Activated T-helper 1 cell treated with anti-CD3 and anti-CD28 coated beads, Interleukin-2, amount 50 U/mL, for 16 hours (primary cell): ENCODE measurements at places on chromosomes 11 and 22.
A peak's percentile ranks its signal among the peaks of the same experiment; 100 is the strongest.

DNA sequence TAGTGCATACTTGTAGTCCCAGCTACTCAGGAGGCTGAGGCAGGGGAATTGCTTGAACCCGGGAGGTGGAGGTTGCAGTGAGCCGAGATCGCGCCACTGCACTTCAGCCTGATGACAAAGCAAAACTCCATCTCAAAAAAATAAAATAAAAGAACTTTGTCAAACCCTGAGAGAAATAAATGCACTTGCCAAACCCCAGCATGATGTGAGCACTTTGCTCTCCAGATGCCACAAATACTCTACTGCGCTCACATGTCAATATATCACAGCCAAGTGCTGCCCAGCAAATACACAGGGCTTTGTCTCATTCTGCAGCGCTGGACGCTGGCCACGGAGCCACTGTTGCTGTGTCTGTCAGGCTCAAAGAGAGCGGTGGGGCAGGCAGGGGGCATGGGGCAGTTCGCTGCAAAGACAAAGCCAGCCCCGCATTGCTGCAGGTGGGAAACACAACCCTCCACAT lies 45.1 kb downstream of the AHNAK start:
- no peak for DNase-seq

DNA sequence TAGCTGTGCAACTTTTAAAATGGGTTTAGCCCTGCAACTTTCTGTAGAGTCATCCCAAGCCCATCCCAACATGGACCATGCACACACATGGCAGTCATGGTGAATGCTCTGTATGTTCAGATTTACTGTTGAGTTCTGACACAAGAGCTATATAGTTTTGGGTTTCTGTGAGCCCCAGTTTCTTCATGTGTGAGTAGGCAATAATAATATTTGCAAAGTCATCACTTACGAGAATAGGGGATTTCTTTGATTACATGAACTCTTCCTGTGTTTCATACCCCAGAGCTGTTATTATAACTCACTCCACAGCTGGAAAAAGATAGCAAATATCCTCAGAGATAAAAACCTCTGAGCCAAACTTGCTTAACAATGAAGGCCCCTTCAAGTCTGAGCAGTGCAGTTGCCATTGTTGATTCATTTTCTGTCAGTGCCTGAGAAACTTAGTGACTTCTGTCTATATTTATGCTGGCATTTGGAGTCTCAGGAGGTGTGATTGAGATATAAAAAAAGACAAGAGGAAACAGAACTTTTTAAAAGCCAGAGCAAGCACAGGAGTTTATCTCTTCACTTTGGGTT lies 767.9 kb upstream of the API5 start:
- DNase-seq = no peak

GRCh38 chr22:46791201-46791731 lies 28.8 kb downstream of the TBC1D22A start:
- DNase-seq = peak; percentile 72

- DNase-seq = no peak
Observed at GRCh38 chr11:121367001-121367843, 74.7 kb downstream of the SC5D start.

DNA sequence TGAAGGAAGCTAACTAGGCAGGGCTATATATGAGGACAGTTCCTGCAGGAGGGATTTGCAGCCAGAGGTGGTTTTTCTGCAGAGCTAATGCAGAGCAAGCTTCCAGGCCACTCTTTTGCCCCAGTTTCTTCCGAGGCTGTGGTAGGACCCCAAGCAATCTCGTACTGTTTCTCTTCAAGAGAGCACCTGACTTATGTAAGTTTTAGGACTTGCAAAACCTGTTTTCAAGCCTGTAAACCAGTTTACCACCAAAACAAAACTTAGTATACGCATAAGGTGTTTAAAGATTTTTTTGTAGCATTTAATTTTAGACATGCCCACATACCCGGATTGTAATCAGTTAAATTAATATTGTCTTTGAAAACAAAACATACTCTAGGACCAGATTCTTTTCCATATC lies 7.7 kb upstream of the APLP2 start:
- no peak for DNase-seq

DNA sequence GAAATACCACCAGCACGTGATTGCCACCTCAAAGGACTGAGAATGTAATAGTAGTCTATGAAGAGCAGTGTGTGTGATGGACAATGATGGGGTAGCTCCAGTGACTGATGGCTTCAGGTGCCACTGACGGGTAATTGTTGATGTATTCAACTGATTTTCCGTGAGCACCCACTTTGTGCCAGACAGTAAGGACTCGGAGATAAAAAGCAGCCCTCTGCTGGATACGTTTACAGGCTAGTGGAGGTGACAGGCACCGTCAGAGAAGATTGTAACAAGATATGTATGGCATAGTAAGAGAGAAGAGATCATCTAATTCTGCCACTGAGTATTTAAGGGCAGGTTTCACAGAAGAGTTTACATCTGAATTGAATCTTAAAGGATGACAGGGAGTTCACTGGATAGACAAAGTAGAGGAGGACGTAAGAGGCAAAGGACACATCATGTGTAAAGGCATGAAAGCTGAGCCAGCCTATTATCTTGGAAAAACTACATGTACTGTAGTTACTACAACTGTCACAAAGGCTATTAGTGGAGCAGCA lies 1.1 kb upstream of the ENTHD1 start:
- DNase-seq = no peak

- DNase-seq = no peak
Observed at GRCh38 chr11:74672956-74673692, 58.1 kb downstream of the CHRDL2 start.

- no peak for DNase-seq
Observed at GRCh38 chr11:38278457-38279141, 1680.6 kb upstream of the RAG2 start.

DNA sequence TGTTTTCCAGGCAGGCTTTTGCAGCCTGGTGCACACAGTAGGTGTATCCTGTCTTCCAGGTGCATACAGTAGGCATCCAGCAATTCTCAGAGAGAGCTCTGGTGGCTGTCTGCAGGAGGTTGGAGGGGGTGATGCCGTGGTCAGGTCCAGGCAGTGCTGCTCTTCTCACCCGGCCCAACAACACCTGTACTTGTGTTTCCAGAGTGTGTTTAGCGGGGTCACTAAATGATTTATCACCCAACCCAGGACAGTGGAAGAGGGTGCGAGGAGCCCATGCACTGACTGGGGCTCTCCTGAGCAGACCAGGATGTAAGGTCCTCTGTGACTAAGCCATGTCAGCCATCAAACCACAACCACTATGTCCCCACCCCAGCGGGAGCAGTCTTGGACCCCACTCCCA lies 18.6 kb upstream of the FGF3 start:
- DNase-seq = no peak

DNA sequence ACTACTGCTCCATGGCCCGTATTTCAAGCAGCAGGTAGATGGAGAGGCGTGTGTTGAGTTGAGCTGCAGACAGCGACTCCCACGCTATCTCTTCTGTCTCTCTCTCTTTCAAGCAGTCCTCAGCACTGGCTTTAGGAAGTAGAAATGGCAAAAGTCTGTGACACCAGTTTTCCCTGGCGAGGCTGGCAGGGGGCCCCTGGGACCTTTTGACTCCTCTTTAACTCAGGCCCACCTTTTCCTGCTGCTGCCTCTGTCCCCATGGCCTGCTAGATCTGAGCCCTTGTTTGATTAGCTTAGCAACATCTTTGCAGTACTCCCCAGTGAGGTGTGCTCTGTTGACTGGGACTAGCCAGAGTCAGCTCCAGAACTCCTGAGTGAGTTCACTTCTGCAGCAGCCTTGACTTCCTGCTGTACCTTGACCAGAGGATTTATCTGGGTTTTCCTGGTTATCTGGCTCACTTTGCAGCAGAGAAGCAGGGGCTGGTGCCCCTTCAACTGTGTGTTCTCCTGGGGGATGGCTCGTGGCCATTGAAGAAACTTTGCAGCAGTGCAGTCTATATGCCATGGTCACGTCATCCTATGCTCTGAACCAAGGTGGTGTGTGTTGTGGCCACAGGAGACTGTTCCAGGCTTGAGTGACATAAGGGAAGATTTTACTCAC lies 183.9 kb downstream of the DBX1 start:
- no peak for DNase-seq

DNA sequence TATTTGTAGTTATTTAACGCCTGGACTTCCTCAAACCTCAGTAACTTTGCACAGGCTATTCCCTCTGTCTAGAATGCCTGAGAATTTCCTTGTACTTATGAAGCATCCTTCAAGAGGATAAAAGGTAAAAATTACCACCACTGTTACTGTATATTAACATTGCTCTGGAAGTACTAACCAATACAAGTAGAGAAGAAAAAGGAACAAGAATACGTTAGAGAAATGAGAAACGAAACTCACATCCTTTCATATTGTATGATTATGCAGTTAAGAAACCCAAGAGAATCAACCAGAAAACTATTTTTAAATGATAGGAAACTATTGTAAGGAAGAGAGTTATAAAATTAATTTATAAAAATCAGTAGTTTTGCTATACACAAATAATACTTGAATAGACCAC lies 48.2 kb upstream of the OR5P2 start:
- DNase-seq = no peak

- no peak for DNase-seq
Observed at GRCh38 chr22:19579880-19580279, 55.7 kb upstream of the CLDN5 start.

DNA sequence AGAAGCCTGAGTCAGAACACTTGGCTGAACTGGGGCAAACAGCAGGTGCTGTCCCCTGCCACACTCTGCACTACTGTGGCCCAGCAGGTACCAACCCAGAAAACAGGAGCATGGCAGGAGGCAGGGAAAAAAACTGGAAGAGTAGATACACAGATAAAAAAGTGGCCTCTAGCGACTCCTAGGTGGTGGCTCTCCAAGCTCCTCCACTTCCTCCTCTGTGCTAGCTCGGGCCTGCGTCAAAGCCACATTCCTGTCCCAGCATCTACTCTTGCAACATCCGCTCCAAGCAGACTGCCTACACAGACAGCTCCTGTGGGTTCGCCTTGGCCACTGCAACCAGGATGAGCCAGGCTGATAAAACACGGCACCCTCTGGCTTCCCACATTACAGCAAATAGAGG lies 6.9 kb downstream of the OR8B12 start:
- no peak for DNase-seq

- DNase-seq = no peak
Observed at GRCh38 chr11:134498326-134499139, 86.5 kb upstream of the B3GAT1 start.

- DNase-seq = no peak
Observed at GRCh38 chr11:86234831-86235461, 9.6 kb upstream of the EED start.

DNA sequence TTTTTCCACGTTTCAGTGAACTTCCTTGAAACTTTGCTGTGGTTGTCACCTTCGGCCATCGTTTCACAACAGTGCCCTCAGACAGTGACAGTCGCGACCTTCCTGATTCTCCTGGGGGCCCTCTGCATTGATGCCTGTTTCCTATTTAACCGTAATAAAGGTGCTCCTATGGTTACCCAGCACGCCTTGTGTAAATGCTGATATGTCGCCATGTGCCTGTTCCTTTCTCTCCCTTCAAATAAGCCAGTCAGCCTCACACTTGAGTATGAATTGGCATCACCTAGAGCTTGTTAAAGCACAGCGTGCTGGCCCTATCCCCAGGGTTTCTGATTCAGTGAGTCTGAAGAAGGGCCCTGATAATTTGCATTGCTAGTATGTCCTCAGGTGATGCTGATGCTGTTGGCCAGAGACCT lies 104.8 kb downstream of the MICAL2 start:
- DNase-seq = no peak

GRCh38 chr11:132405728-132406127 lies 1035.3 kb downstream of the NTM start:
- DNase-seq = no peak

- DNase-seq = no peak
Observed at GRCh38 chr22:44023404-44024287, 456 bp upstream of the PARVB start.

GRCh38 chr11:11622340-11622706 lies 518 bp upstream of the GALNT18 start:
- DNase-seq = no peak

- no peak for DNase-seq
Observed at GRCh38 chr11:67544616-67545242, 21.5 kb upstream of the CABP2 start.

- DNase-seq = no peak
Observed at GRCh38 chr22:50343541-50343935, 411 bp downstream of the PPP6R2 start.

GRCh38 chr11:58656348-58656747 lies 33.9 kb downstream of the CNTF start:
- DNase-seq = no peak

GRCh38 chr11:43119275-43119970 lies 192.4 kb upstream of the API5 start:
- no peak for DNase-seq
